ENCODE measurements at places on chromosomes 6 and 20. TPM values are rescaled to one million over a fixed set of nuclear protein-coding genes. Genes with fewer than 3 reads are reported as not detected.

GRCh38 chr20:35260426-35260825 is 17.5 kb downstream of the MMP24OS start:
- DNase-seq = no peak

GRCh38 chr6:154360476-154360875 is 3.9 kb upstream of the IPCEF1 start:
- no peak for DNase-seq

Gene CAPN11
- 0.61 TPM for polyA plus RNA-seq

Gene BMP2
- polyA plus RNA-seq = 0.07 TPM

DNA sequence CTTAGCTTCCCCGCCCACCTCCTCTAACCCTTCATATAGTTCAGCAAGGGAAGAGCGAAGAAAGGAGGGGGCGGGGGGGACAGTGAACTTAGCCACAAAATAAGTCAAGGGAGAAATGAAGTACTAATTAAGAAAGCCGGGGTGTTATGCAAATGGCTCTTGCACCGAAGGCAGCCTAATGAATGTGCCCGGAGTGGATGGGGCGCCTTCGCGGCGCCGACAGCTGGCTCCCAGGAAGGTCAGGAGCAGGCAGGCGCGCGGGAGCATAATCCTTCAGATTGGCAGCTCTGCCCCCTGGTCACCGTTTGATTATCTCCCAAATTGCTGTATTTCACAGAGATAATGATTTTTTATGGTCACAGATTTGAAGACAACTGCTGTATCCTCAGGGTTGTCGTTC is 395.1 kb downstream of the TFAP2B start:
- no peak for DNase-seq

DNA sequence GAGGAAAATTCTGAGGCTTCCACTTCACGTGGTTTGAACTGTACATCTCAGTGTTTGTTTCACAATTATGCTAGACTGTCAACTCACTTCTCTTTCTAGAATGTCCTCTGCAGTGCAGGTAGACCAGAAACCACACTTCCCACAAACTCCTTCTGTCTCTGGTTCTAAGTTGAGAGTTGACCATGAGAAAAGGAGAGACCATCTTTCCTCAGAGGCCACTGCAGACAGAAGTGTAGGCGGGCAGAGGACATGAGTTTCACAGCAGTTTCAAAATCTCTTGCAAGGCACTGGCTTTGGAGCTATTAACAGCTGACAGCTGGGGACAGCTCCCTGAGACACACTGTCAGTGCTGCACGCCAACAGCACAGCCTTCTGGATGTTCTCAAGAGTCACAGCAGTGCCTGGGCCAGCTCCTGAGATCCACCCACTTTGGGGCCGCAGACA is 55.4 kb upstream of the MOXD1 start:
- DNase-seq = no peak

GRCh38 chr6:32627249-32627648 is 10.0 kb upstream of the HLA-DQA1 start:
- no peak for DNase-seq

DNA sequence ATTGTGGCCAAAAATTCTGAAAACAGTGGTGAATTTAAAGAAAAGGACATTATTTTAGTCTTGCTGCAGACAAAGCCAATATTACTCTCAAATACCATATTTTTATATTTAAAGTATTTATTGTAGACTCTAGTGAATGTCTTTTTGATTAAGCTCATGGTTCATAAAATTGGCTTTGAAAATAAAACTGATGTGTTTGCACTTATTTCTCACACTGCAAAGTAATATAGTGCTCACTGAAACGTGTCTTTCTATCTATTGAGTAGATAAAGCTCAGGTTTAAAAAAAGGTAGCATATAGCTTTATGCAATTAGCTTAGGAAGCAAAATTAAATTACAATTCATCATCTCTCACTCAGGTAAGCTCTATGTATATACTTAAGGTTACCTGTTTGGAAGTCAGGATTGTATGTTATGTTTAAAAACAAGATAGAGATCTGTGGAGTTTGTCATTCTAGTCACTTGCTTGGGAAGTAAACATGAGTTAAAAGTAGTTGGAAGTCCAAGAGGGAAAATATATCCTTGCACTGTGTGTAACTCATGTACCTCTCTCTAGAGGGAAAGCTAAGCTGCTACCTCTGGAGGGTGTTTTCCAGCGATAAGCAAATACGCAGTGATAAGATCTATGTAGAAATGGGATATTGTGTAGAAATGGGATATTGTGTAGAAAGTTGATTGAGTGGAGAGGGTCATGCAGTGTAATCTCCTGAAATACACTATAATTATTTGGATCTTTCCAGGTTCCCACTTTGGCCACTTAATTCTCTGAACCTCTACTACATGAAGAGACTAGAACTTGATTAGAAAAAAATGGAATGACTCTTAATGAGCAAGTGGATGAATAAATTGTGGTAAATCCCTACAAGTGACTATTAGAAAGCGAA is 29.9 kb upstream of the SPTLC3 start:
- no peak for DNase-seq

Gene GABRR1
- polyA plus RNA-seq = 0.03 TPM

DNA sequence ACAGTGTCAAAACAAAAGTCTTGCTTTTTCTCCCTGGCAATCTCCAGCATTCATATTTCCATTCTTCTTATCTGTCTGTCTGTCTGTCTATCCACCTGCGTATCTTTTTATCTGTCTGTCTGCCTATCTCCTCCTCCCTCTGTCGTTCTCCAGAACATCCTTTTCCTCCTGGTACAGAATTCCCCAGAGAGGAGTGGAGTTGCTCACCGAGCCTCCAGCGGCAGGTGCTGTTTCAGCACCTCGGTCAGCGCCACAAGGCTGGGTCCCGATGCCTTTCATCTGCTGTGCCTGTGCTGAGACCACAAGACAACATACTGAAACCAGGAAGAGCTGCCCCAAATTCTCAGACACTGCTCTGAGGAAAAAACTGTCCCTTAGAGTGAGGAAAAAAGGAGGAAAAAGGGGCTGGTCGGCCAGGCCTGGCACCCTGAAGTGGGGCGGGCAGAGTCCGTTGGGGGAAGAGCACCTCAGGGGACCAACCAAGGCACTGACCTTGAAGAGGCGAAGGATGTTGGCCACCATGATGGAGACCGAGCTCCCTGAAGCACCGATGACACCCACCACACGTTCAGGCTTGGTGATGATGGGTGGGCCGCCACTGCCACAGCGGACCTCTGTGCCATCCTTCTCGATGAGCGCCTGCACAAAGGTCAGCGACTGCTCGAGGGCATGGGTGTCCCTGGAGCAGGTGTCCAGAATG is 13.3 kb downstream of the GRM4 start:
- peak; percentile 85 for DNase-seq

GRCh38 chr20:24933266-24933908 is 15.7 kb upstream of the CST7 start:
- no peak for DNase-seq

DNA sequence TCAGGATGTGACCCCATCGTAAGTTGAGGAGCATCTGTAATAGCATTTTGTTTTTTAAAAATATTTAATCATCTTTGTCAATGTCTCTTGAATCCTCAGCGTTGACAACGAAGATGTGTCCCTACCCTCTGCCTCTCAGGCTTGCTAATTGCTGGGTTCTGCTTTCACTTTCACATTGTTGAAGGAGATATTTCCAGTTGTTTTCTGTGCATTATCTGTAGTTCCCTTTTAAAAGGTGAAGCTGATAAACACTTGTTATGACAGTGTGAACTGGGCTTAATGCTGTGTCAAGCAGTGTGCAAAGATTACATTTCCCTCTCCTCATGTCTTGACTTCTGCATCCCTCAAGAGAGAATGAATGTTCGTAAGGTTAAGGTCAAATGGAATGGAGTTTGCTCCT is 54.9 kb downstream of the CSE1L start:
- no peak for DNase-seq

DNA sequence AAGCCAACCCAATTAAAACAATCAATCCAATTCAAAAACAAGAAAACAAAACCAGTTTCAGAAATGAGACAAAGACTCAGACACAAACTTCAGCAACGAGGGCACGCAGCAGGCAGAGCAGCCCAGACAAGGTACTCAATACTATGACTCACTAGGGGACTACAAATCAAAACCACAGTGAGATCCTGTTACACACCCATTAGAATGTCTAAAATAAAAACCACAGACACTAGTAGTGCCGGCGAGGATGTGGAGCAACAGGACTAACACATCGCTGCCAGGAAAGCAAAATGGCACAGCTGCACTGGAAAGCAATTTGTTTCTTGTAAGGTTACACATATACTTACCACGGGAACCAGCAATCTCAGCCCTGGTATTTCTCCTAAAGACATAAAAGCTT is 28.4 kb upstream of the MAS1L start:
- DNase-seq = no peak
